Activated T-cell treated with anti-CD3 and anti-CD28 coated beads, Interleukin-2, amount 50 U/mL, for 72 hours (primary cell): ENCODE measurements at places on chromosomes 6 and 20. TPM values are rescaled to one million over a fixed set of nuclear protein-coding genes. Genes with fewer than 3 reads are reported as not detected.
A peak's percentile ranks its signal among the peaks of the same experiment; 100 is the strongest.

GRCh38 chr6:2998998-2999617 lies 586 bp upstream of the NQO2 start:
- no peak for DNase-seq
- H3K36me3 ChIP-seq = peaks cover 6% of the 10 kb centered on the region
- H3K27ac ChIP-seq = peak overlapping the region; percentile 76
- peaks cover 36% of the 10 kb centered on the region for H3K4me1 ChIP-seq

- no peak overlapping the region for H3K27ac ChIP-seq
- H3K36me3 ChIP-seq = no peaks in the 10 kb centered on the region
- no peaks in the 10 kb centered on the region for H3K4me1 ChIP-seq
- DNase-seq = no peak
- H3K4me3 ChIP-seq = no peak overlapping the region
- H3K27me3 ChIP-seq = peaks cover 10% of the 10 kb centered on the region
These were observed 7.9 kb downstream of the RSPH4A start for GRCh38 chr6:116624036-116624805.

GRCh38 chr20:20548527-20549266 lies 163.7 kb downstream of the RALGAPA2 start:
- no peak for DNase-seq
- peaks cover 46% of the 10 kb centered on the region for H3K4me1 ChIP-seq
- H3K36me3 ChIP-seq = peaks cover 7% of the 10 kb centered on the region

DNA sequence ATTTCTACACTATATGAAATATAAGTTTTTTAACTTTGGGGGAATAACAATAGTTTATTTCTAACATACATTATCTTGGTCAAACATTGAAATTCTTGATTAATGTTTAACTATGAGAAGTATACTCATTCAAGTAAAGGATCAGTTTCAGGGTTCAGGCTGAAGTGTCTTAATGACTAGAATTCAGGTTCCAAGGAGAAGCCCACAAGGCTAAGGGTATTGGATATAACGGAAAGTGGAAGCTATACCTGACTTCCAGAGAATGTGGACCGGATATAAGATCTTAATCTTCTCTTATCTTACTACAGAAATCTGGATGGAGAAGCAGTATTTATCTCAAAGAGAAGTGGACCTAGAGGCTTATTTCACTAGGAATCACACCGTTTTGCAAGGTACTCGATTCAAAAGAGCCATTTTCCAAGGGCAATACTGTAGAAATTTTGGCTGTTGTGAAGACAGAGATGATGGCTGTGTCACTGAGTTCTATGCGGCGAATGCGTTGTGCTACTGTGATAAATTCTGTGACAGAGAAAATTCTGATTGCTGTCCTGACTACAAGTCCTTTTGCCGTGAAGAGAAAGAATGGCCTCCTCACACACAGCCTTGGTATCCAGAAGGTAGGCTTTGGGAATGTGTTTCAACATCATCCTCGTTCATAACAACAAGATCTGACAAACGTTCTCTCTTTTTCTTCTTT lies at the start of gene TINAG:
Gene TINAG, plus strand, starts transcription at position 153 of the 697 bp plus-strand sequence. Its CDS starts 110 bp downstream, at position 263.
- no peaks in the 10 kb centered on the region for H3K27me3 ChIP-seq
- H3K27ac ChIP-seq = no peak within 1 kb of the TSS
- no peak for DNase-seq
- H3K4me1 ChIP-seq = no peaks in the 10 kb centered on the region
- H3K4me3 ChIP-seq = no peak within 1 kb of the TSS

DNA sequence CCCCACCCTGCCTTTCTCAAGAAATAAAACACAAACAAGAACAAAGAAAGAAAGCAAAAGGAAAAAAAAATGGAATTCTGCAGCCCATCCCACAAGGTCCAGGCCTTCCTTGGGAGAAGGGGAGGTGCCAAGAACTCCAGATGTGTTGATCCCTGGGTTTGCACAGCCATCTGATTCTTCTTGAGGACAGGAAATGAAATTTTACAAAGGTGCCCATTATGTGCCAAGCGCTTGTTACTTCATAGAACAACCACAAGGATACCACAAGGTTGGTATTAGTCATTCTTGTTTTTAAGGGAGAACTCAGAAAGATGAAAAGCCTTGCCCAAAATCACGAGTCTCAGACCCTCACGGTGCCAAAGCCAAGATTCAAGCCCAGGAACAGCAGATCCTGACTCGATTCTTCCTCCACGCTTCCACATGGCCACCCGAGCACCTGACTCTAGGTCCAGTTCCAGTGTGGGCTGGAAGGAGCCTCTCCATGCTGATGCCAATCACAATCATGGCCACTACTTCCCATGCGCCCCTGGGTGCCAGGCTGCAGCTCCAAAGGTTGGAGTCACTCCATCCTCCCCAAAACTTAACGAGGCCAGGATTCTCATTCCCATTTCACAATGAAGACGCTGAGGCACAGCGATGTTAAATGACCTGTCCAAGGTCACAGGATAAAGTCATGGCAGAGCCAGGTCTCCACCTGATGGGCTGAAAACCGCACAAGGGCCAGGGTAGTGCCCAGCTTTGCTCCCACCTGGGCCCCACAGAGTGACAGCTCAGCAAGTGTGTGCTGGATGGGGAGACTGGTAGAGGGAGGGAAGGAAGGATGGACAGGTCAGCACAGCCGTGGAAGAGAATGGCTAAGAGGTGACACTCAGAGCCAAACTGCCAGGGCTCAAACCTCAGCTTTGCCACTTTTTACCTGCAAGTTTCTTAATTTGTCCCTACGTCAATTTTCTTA lies 66.7 kb upstream of the TOP1 start:
- no peaks in the 10 kb centered on the region for H3K36me3 ChIP-seq
- H3K27me3 ChIP-seq = no peaks in the 10 kb centered on the region
- peaks cover 12% of the 10 kb centered on the region for H3K4me1 ChIP-seq
- peak; percentile 7 for DNase-seq

DNA sequence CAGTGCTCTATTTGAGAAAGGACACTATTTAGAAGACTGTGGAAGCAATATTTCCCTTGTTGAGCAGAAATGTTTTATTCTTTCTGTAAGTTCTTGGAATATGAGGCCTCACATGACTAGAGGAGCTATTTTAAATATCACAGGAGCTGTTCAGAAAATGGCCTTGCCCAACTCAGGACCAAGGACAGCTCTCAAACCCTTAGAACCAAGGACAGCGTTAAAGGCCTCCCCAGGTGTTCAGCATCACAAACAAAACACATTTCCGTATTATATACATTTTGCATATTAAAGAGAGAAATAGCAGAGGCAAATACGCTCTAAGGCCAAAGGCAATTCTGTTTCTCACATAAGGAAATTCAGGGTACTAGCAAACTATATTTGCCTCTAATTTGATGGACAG lies 631.4 kb downstream of the CDH26 start:
- no peak overlapping the region for H3K4me3 ChIP-seq
- DNase-seq = no peak
- no peaks in the 10 kb centered on the region for H3K27me3 ChIP-seq
- no peaks in the 10 kb centered on the region for H3K4me1 ChIP-seq

The SYNE1 gene
- 38.9 TPM for total RNA-seq

The SPATA25 gene
- 0.90 TPM for total RNA-seq

The HLA-DRA gene
- 18.8 TPM for total RNA-seq

The BTN3A1 gene
- 62.8 TPM for total RNA-seq

The SSTR4 gene
- not detected for total RNA-seq

The CLVS2 gene
- total RNA-seq = not detected
